ENCODE measurements at places on chromosomes 12 and 14.
A peak's percentile ranks its signal among the peaks of the same experiment; 100 is the strongest.

DNA sequence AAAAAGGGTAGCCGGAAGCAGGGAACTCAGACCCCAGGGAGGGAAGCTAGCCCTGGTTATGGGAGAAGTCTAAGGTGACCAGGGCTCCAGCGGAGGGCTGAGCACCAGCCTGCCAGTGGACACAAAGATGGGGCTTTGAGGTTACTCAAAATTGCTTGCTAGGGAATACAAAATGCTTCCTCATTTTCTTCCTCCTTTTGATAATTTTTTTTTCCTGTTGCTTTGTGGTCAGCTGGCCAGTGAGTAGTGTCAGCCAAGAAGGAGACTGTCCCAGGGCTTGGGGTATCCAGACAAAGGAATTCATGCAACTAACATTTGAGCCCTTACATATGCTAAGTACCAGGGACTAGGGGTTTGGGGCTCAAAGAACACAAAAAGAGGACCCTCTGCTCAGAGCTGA, 206.2 kb downstream of the PPM1H start:
- no peak for DNase-seq

DNA sequence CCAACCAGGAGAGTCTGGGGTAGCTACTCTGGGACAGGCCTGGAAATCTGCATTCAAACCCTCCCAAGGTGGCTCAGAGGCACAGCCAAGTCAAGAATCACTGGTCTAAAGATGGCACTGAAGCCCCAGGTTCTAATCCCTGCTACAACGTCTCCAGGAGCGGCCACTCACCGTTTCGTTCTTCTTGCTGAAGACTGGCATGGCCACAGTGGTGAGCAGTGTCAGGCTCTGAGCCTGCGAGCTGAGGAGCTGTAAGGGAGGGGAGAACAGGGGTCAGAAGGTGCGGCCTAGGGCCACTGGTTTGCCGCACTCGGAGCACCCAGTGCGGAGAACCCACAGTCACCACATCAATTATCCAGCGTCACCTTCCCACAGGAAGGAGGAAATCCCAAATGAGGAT, 38.8 kb downstream of the CACNA2D4 start:
- no peak for DNase-seq

- DNase-seq = no peak
Observed at GRCh38 chr14:80364274-80364673, 153.0 kb upstream of the DIO2 start.

- DNase-seq = no peak
Observed at GRCh38 chr12:131622422-131622955, 88.4 kb upstream of the SFSWAP start.

DNA sequence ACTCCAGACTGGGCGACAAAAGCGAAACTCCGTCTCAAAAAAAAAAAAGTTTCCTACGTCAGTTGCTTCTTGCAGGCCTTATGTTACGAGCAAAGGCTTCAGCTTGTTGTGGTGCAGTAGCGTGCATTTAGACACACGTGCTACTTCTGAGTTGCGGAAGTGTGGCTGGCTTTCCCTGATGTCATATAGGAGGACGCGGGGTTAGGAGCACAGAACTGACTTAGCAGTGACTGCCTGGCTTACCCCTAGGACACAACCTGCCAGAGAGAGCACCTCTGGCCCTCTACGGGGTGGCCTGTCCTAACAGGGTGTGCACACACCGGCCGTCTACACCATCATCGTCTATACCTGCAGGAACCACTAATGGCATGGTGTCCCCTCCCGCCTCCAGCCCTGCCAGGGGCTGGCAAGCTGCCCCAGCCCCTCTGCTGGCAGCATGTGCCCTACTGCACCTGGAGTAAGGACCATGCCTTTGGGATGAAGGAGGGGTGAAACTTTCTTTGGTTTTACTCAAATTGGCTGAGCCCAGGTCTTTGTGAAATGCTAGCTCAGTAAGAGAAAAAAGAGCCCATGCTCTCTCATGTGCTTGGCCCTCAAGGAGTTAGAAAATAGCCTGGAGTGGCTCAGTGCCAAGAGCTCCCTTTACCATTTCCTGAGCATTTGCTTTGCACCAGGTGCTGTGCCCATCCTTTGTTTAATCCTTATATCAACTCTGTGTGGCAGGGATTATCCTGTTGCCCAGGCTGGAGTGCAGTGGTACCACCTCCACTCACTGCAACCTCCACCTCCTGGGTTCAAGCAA, 1.7 kb upstream of the GPR68 start:
- DNase-seq = peak; percentile 34

GRCh38 chr12:70644861-70645260, 7.6 kb upstream of the PTPRB start:
- no peak for DNase-seq

GRCh38 chr12:55693323-55694187, 14.1 kb downstream of the ITGA7 start:
- no peak for DNase-seq

GRCh38 chr12:104687823-104688573, 231.2 kb downstream of the CHST11 start:
- no peak for DNase-seq

DNA sequence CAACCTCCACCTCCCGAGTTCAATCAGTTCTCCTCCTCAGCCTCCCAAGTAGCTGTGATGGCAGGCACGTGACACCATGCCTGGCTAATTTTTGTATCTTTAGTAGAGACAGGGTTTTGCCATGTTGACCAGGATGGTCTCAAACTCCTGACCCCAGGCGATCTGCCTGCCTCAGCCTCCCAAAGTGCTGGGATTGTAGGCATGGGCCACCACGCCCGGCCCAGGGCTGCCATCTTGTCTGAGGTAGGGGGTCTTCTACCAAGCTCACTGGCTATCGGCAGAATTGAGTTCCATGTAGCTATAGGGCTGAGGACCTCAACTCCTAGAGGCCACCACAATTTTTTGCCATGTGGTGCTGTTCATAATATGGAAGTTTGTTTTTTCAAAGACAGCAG, 115.6 kb downstream of the EGLN3 start:
- DNase-seq = no peak

GRCh38 chr12:78224154-78224553, 393.5 kb downstream of the NAV3 start:
- DNase-seq = no peak

- no peak for DNase-seq
Observed at GRCh38 chr14:75793806-75794205, 132.8 kb downstream of the TTLL5 start.

- DNase-seq = no peak
Observed at GRCh38 chr14:65024957-65025356, 38.3 kb downstream of the FNTB start.

GRCh38 chr12:78864403-78864869, at the start of gene SYT1:
TSS of gene SYT1 (plus strand) at chr12:78864774.
- DNase-seq = no peak

DNA sequence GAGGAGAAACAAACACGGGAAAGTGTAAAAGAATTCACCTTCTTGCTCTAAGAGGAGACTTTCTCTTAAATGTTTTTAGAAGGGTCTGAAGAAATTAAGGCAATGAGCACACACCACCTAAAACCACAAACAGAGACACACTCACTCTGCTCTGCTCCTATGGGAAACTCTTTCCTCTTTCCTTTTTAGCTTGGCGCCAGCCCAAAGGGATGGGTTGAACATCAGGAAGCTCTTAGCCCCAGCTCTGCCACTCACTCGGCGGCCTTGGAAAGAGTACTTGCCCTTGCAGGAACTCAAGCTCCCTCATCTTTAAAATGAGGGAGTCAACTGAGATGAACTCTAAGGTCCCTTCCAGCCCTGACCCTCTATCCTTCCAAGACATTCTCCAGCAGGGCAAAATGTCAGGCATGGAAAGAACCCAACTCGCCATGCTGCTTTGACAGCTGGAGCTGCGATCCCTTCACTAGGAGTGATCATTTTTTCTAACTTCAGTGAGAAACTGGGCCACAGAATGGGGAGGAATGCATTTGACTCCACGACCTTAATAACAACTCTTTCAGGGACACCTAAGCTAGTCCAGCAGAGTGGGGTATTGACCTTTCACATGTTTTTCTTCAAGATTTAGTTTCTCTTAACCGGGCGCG, 980 bp upstream of the RNASE8 start:
- DNase-seq = no peak

- no peak for DNase-seq
Observed at GRCh38 chr12:2344885-2345284, 292.1 kb downstream of the CACNA1C start.

GRCh38 chr12:94831081-94831751, 172.3 kb downstream of the NDUFA12 start:
- DNase-seq = no peak
